ENCODE measurements at places on chromosomes 3 and 15.

DNA sequence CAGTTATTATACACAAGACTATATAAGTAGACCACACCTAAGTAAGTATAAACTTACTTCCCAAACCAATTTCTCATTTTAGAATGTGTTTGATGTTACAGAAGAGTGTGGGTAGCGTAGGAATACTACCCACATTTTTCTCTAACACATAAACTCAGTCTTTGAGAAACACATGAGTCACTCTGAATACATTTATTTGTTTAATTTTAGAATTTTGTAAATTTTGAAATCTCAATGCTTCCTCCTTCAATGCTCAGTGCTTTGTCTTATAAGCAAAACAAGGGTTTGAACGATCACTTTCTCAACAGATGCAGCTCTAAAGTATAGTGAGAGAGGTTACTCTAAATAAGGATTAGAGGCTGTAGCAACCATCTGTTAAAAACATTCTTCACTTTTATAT, 700.8 kb downstream of the SI start:
- DNase-seq: no peak

DNA sequence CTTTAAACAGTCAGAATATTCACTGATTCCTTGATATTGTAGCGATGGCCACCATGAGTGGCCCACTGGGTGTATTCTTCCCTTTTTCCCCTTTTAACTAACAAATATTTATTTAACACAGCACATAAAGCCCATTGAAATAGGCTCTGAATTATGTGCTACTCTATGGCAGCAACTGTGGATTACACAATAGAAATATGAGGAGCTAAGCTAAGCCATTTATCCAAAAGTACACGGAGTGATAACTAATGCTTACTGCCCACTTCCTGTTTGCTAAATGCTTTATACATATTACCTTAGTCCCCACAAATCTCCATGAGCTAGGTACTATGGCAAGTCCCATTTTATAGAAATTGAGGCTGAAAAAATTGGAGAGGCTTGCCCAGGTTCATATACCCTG, 17.9 kb downstream of the ILDR1 start:
- peak; percentile 13 for DNase-seq

DNA sequence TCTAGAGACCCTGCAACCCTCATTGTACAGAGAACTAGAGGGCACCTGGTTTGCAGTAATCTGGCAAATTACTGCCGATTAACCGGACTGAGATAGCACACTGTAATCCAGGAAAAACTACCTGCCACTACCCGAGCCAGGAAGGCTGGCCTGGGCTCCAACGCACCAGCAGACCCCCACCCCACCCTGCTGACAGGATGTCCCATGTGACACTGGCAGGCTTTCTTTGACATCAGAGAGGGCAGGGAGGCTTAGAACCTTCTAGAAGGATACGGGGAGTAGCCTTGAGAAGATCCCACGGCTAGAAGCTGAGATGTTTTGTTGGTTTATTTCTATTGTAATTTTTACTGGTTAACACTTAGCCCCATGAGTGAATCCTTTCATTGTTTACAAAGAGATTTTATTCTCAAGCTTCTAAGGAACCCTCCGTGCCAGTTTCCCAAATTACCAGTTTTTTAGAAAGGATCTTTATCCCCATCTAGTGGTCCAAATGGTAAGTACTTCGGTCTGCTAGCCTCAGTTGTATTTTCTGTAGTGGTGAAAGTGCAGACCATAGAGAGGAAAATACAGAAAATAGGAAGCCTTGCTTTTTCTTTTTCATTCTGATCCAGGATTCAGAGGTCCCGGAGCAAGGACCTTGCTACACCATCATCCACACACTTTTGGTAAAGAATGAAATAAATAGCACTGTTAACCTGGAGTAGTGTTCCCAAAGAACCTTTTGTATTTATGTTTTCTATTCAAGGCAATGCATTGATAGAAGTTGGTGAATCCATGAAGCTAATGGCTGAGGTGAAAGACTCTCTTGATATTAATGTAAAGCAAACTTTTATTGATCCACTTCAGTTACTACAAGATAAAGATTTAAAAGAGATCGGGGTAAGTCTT, 81.9 kb upstream of the ADAMTSL3 start:
- DNase-seq: no peak

- no peak for DNase-seq
Observed at GRCh38 chr3:38083871-38084333, 44.9 kb downstream of the DLEC1 start.

DNA sequence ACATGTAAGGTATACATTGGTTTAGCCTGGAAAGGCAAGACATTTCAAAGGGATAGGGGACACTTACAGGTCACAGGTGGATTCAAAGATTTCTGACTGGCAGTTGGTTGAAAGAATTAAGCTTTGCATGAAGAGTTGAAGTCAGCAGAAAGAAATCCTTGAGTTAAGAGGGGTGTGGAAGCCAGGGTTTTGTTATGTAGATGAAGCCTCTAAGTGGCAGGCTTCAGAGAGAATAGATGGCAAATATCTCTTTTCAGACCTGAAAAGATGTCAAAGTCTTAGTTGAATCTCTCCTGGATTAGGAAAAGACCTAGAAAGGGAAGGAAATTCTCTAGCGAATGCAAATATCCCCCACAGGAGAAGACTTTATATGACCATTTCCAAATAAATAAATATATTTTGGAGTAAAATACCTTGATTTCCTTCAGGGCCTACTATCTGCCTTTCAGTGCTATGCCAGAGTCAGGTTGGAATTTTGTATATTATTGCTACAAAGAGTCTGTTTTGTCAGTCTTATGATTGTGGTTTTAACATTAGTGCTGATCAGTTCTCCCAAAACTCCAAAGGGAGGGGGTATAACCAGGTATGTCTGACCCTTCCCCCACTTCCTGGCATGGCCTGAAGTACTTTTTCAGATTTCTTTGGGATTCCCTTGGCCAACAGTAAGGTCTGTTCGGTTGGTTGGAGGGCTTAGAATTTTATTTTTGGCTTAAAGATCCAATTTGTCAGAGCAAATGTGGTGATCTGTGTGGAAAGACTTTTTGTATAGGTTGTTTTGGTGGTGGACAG, 286.4 kb downstream of the LRTM1 start:
- DNase-seq: no peak

DNA sequence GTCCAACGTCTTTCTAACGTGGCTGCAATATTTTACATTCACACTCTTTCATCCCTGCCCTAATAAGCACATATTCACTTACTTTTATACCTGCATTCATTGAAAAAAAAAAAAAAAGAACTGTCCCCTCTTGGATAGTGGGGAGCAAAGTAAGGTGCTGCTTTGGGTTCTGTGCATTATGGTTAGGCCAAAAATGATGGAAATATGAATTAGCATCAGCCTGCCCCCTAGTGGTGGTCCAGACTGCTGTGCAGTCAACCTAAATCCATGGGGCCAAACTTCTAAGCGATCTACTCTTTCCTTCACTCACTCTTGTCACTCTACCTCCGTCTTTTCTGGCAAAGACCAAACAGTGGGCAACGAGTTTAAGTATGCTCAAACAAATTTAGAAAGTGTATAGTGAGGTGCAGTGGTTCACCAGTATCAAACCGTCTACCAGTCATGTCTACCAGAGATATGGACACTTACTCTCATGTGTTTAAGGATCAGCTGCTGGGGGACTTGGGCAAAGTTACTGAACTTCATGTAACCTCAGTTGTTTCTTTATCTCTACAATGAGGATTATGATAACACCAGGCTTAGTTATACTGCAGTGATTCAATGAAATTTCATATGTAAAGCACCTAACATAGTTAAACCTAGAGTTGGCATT, 61.5 kb upstream of the GRM7 start:
- no peak for DNase-seq

- DNase-seq: no peak
Observed at GRCh38 chr15:49242820-49243219, 72.8 kb downstream of the GALK2 start.

GRCh38 chr3:131393051-131393450, 11.5 kb downstream of the NUDT16 start:
- no peak for DNase-seq

- no peak for DNase-seq
Observed at GRCh38 chr3:59810606-59811005, 760.8 kb upstream of the CFAP20DC start.

- DNase-seq: no peak
Observed at GRCh38 chr3:23203708-23204330, 692 bp downstream of the UBE2E2 start.

DNA sequence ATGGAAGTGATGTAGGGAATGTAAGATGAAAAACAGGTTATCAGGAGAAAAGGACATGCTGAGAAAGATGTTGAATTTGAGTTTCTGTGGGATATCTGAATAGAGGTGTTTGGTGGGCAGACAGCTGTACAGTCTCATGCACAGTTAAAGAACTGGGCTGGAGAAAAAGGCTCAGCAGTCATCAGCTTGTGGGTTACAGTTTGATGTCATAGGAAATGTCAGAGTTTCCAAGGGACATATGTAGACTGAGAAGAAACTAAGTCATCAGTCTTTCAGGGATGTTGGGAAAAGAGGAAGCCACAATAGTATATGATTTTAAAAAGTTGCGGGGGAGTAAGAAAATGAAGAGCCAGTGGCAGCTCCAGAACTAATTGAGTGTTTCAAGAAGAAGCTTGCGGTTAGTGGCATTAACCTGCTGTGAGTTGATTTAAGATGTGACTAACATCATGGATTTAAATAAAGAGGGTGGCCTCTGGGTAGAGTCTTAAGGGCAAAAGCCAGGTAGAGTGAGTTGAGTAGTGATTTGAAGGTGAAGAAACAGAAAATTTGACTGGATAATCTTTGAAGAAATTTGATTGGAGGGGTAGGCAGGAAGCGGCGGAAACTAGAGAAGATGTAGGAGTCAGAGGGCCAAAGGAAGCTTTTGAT, 24.6 kb downstream of the GORASP1 start:
- DNase-seq: no peak

GRCh38 chr3:196849180-196849741, 18.5 kb upstream of the SENP5 start:
- no peak for DNase-seq

DNA sequence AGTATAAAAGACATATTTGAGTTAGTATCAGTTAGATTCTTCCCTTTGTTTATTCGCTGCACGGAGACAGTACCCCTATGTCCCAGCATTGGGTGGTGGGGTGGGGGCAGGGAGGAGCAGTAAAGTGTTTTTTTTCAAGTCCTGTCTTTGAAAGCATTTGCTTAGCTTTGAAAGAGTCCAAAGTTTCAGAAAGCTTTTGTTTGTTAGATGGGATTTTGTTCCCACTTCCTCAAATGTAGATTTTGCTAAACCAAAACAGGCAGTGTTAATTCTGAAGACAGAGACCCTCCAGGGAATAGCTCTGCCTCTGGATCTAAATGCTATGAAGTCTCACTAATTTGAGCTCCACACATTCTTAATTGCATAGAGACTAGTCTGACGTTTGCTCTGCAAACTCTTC, 114.6 kb upstream of the KCNAB1 start:
- DNase-seq: no peak

GRCh38 chr3:119098619-119099222, 47.2 kb upstream of the TEX55 start:
- DNase-seq: peak; percentile 28

- no peak for DNase-seq
Observed at GRCh38 chr3:178283561-178283960, 252.7 kb upstream of the KCNMB2 start.

- DNase-seq: no peak
Observed at GRCh38 chr15:100021653-100022052, 288.4 kb upstream of the LYSMD4 start.

- no peak for DNase-seq
Observed at GRCh38 chr3:58613236-58614132, 36.3 kb upstream of the FAM107A start.

DNA sequence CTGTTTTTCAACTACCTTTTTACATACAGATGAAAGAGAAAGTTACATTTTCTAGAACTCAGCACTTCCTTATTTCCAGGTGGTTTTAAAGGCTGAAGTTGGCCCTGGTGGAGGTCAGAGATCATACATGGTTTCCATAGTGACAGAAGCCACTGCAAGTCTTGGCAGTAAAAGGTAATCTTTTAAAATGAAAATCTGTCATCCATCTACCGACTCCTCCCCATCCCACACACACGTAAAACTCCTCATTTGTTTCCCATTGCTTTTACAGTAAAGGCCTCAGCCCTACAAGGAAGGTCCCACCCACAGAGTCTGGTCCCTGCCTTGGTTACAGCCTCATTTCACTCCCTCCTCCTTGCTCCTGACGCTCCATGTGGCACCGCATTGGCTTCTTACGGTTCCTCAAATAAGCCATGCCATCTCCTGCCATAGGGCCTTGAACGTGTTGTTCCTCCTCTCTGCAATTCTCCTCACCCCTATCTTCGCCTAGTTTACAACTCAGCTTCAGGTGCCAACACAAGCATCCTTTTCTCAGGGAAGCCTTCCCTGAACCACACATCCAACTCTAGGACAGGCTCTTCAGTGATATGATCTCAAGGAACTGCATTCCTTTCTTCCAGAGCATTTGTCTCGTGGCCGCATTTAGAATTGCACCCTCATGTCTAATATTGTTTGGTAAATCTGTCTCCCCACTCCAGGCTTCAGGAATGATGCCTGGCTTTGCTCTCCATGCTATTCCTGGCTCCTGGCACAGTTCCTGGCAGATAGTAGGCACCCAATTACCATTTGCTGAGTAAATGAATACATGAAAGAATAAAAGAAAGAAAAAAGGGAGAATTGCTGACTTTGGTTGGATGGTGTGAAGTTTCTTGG, 2.6 kb downstream of the CYP19A1 start:
- DNase-seq: no peak

DNA sequence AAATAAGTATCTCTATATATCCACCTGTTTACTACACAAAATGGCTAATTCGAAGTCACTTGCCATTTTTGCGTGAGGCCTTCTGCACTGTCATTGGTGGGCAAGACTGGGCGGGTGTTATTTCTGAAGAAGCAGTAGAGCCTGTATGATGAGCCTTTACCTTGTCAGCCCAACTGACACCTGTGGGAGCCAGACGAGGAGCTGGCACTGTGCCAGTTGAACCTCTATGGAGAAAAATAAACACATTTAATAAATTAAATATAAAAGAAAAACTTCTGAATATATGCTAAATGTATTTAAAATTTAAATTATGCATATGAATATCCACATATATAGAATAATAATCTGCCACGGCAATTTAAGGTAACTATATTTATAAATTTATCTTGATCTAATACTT, 109.9 kb downstream of the SCAPER start:
- no peak for DNase-seq

GRCh38 chr3:123783050-123783689, 101.0 kb downstream of the MYLK start:
- no peak for DNase-seq

- DNase-seq: no peak
Observed at GRCh38 chr3:11128682-11129632, 25.3 kb upstream of the HRH1 start.

- DNase-seq: no peak
Observed at GRCh38 chr15:53116169-53116568, 326.0 kb upstream of the ONECUT1 start.

DNA sequence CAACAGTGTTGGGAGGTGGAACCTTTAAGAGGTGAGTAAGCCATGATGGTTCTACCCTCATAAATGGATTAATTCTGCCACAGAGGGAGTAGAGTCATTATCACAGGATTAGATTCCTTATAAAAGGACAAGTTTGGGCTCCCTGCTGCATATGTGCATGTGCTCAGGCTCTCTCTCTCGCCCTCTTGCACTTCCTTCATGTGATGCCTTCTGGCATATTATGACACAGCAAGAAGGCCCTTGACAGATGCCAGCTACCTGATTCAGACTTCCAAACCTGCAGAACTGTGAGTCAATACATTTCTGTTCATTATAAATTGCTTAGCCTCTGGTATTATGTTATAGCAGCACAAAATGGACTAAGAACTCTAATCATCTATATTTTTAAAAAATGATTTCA, 205.3 kb downstream of the CTNNB1 start:
- no peak for DNase-seq

- DNase-seq: no peak
Observed at GRCh38 chr3:107958146-107958545, 132.7 kb downstream of the CD47 start.

- no peak for DNase-seq
Observed at GRCh38 chr15:100115066-100115710, 226.6 kb downstream of the ADAMTS17 start.
